Choroid plexus epithelial cell (primary cell): ENCODE measurements at places on chromosomes 5 and 9.

GRCh38 chr9:81224166-81225081 is 464.9 kb downstream of the TLE1 start:
- no peak for DNase-seq

- peak; percentile 93 for DNase-seq
Measured at GRCh38 chr9:18238254-18238653, 235.7 kb upstream of the ADAMTSL1 start.

DNA sequence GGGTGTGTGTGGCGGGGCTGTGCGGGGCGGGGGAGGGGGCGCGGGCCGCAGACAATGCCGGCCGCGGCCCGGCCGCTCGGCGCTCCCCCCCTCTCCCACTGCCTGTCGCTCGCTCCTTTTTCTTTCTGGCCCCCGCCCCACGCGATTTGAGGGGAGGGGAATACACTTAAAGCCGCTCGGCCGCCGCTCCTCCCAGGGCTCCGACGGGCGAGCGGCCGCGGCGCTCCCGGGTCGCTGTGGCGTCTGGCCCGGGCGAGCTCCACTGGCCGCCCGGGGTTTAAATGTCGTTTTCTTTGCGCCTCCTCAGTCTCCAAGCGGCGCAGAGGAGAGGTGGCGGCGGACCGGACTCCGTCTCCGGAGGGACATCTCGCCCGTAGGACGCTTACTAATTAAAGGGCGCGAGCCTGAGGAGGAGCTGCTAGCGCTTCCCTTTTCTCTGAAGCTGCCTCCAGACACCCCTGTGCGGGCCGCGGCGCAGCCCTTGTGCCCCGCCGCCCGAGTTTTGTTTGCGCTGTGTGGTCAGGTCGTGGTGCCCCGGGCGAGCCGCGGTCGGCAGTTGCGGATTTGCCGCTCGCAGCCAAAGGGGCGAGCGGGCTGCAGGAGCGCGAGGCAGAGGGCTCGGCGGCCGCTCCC is 1.4 kb downstream of the ZSWIM6 start:
- DNase-seq: no peak

DNA sequence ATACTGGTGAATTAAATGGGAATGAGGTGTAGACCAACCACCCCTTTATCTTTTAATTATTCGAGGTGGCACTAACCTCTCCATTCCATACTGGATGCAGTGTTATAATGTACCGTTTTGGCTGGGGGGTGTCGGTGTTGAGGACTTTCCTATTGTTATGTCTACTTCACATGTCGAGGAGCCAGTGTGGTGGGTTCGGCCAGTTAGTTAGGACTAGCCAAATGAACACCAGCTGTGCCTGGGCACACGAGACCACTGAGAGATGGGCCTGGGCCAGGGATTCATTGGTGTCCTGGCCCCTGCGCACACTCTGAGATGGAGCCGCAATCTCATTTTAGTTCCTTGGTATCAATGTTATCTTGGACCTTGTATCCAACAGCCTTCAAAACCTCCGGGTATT is 186.2 kb downstream of the CACNA1B start:
- DNase-seq: no peak

DNA sequence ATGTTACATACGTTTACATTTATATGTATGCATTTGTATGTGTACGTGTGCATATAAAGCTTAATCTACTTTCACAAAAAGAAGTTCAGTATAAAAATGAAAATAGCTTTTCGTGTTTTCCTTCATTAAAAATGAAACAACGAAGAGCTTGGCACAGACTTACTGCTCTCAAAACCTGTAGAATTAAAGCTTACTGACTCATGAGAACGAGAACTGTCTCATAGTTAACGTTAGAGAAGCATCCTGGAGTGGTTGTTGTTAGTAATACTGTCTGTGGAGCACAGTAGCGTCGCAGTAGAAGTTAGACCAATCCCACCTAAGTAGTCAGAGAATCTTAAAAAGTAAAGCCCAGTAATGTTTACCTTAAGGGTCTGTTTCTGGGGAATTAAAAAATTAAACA is 1.3 kb downstream of the MAT2B start:
- DNase-seq: peak; percentile 58

GRCh38 chr5:10892911-10893215 is 131.8 kb upstream of the DAP start:
- no peak for DNase-seq

GRCh38 chr5:76408104-76408654 is 5.1 kb downstream of the IQGAP2 start:
- DNase-seq: no peak

- peak; percentile 49 for DNase-seq
Measured at GRCh38 chr5:56264417-56265025, 31.4 kb upstream of the ANKRD55 start.

DNA sequence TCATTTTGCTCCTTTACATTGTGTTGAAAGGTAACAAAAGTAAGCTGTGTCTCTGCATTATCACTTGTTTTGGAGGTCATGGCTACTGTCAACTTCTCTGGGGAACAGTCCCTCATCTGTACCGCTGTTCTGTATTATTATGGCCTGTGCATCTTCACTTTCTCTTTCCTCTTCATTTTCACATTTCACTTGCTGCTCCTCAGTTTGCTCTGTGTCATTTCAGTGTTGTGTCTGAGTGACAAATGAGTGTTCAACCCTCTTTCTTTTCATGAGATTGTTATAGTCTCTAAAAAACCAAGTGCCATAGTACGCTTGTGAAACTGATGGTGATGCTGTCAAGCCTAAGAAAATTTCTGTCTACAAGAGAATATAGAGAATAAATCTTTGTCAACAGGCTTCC is 122.0 kb upstream of the FER start:
- no peak for DNase-seq

DNA sequence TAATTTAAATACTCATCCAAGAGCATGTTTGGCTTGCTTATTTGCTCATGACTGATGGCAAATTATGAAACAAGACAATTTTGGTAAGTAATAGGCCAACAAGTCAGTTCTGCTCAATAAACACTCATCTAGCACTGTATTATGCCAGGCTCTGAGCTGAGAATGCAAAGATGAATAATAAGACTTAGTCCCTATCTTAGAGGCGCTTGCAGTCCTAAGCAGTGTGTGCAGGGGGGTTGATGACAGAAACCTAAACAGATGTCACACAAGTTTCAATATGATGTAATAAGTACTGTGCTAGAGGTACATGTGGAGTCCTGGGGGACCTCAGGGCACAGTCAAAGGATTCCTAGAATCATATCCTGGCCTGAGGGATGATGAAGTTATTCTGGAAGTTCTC is 287.6 kb upstream of the ADRA1B start:
- DNase-seq: no peak

GRCh38 chr9:121121582-121122087 is 46.9 kb downstream of the CNTRL start:
- DNase-seq: peak; percentile 97

DNA sequence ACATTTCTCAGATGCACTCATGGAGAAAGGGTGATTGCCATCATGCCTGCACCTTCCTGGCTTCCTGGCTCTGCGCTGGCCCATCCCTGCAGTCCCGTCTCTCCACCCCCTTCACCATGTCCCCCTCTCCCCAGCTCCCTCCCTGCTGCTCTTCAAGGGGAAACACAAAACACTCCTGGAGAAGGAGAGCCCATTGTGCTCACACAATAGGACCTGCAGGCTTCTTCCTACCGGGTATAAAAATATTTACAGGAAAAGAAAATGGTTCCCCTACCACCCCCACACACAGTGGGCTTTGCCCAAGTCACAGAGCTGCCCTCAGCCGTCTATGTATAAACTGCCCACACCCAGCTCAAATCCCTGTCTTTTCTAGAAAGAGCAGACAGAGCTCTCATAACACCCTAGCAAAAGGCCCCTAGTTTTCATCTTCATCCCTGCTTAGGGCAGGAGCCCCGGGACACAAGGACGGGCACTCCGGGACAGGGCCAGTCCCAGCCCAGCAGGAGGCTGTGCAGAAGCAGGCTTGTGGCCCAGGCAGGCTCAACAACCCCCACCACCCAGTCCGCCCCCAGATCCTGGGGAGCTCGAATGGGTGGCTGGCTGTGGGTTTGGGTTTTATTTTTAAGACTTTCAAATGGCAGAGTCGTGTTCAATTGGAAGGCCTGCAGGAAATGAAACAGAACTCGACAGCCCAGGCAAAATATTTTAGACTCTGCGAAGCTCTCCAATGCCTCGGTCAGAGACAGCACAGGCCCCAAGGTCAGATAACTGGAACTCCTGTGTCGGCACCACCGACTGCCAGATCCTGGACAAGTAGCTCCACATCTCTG is 77.3 kb downstream of the LRSAM1 start:
- peak; percentile 36 for DNase-seq
